ENCODE measurements at places on chromosomes 16 and 17.

GRCh38 chr17:10210151-10210574 is 11.8 kb upstream of the GAS7 start:
- no peak for DNase-seq

GRCh38 chr16:88441460-88441859 is 11.6 kb upstream of the ZFPM1 start:
- no peak for DNase-seq

GRCh38 chr16:65319621-65320231 is 197.9 kb upstream of the CDH11 start:
- no peak for DNase-seq

DNA sequence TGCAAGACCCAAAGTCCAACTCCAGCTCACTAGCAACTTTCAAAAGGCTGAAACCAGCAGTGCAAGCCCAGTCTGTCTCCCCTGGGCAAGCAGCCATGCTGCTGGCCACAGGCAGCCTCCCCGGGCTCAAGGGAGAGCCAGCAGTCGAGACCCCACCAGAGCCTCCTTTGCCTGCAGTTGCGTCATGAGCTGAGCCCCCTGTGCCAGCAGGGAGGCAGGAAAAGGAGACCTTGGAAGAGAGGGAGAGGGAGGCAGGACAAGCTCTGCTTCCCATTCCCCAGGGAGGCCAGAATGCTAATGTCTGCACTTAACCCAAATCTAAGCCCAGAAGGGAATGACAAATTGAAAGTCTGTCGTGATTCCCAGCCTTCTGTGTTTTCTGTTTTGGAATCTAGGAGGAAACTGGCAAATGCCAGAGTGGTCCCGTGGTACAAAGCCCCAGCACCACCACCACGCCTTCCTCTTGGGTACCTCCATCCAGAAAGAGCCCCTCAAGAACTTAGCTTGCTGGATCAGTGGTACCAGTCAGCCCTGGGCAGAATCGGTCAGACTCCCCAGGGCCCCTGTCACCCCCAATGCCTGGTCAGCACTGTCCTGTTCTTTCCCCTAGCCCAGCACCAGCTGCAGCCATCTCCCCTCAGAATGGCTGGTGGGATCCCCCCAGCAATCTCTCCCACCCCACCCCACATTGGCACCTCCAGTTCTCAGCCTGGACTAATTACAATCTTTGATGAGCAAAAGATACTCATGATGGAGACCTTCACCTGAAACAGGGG is 99.3 kb upstream of the TNRC6C start:
- DNase-seq = no peak

GRCh38 chr17:59845595-59846393 is 46.9 kb downstream of the TUBD1 start:
- DNase-seq = no peak

- no peak for DNase-seq
Measured at GRCh38 chr16:27314986-27315332, 1.2 kb downstream of the IL4R start.

GRCh38 chr16:31428279-31428597 is at the start of gene COX6A2:
Gene COX6A2 (minus strand): TSS chr16:31428360. CDS start chr16:31428325, 35 bp downstream.
- DNase-seq = no peak

GRCh38 chr17:82204831-82205719 is 7.6 kb downstream of the CCDC57 start:
- DNase-seq = no peak

DNA sequence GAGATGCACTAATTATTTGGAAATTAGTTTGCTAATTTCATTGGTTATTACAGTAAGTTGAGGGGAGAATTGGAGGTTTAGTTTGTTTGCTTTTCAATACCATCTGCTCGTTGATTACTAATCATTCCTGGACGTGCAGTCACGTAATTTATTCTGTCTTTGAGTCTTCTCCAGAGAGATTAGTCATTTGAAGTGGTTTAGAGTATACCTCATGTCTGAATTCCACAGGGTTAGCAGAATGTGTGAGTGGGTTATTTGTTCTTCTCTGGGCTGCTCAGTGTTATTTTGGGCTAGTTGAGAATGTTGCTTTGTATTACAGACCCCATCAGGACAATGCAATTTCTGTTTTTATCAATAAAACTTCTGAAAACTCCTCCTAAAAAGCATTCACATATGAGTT is 265.0 kb downstream of the RBFOX1 start:
- no peak for DNase-seq

GRCh38 chr17:3669085-3669347 is 404 bp downstream of the EMC6 start:
- DNase-seq = no peak

DNA sequence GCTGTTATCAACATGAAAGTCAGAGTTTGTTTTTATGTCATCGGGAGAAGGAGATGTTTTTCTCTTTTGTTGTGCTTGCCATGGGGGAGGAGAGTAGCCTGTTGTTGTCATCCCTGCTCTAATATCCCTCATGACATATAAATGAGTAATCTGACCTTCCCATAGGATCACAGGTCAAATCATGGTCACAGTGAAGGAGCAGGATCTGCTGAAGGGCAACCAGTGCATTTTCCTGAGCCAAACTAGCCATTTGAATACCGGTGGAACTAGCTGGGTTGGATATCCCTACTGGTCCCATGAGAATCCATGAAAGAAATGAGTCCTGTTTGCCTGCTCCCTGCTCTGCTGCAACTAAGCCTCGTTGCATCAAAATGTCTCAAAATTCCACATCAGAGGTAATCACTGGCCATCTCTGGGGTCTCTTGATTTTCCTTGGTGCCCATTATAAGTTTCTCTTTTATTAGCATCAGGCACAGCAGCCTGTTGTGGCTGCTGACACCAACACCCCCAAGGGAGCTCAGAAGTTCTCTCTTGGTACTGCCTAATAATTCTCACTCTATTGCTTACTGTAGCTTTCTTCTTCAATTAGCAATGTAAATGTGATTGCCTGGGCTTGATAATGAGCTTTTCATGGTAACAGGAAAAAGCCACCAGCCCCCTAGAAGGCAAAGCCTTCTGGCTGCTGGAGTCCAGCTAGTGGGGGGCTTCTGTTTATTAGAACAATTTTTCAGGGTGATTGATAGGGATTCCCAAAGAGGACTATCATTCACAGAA is 211.4 kb upstream of the ERCC4 start:
- no peak for DNase-seq

GRCh38 chr17:59470624-59471297 is 94.6 kb upstream of the DHX40 start:
- no peak for DNase-seq

- DNase-seq = no peak
Measured at GRCh38 chr17:46037722-46038255, 38.7 kb downstream of the STH start.

GRCh38 chr16:90012991-90013745 is 6.1 kb downstream of the DBNDD1 start:
- DNase-seq = no peak

DNA sequence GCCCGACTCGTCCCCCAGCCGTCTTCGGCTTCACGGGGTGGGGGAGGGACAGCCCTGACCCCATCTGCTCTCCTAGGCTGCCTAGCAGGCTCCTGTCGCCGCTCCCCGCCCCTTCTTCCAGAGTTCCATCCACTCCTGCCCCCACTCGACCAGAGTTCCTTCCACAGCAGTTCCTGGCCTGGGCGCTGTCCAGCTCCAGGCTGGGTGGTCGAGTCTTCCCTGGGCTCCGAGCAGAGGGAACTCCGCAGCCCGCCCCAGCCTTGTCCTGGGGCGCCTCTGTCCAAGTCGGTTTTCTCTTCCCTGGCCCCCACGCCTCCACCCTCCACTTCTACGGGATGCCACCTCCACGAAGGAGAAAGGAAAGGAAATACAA is 1.4 kb downstream of the PYY start:
- DNase-seq = no peak

DNA sequence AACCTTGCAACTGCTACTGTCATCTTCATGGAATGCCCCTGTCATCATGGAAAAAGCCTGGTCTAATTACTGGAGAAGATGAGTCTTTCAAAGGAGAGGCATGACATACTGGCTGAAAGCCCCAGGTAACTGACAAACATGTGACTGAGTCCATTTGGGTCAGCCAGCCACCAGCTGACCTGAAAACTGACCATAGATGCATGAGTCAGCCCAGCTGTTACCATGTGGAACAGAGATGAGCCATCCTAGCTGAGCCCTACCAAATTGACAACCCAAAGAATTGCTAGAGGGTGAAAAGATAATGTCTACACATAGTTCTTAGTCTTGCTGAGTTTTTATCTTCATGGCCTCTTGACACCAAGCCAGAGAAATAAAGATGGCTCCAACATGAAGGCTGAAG is 311.8 kb downstream of the UTP18 start:
- DNase-seq = no peak

GRCh38 chr17:9557857-9558256 is 17.8 kb downstream of the STX8 start:
- no peak for DNase-seq

GRCh38 chr16:59905606-59906005 is 1171.5 kb upstream of the GOT2 start:
- DNase-seq = no peak

DNA sequence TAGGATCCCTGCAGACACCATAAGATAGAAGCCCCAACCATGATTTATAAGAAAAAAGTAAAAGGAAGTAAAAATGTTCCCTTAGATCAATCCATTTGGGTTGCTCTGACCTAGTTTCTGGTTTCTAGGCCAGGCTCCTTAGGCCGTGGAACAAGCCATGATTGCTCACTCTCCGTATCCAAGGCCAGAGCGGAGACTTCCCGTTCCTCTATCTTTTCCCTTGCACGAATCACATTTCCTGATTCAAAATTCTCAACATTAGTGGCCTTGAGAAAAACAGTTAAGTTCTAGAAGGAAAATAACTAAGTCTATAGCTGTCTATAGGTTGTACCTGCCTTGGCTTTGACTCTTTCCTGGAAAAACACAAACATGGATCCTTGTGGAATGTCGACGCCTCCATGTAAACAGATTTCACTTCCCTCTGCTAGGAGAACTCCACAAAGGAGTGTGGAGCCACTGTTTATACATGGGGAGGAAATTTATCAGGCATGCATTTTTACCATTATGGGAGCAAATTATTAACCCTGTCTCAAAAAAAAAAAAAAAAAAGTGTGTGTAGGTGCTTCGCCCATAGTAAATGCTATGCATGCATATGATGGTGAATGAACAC is 149.6 kb downstream of the ZFHX3 start:
- DNase-seq = no peak

GRCh38 chr17:27649929-27650328 is 18.9 kb downstream of the LGALS9 start:
- no peak for DNase-seq

Measured in CD4-positive, alpha-beta T cell treated with Interleukin-15 for 1 hour (primary cell).